ENCODE measurements at places on chromosomes 5 and 9.

- no peak for DNase-seq
These were observed 23.0 kb downstream of the SLC28A3 start for GRCh38 chr9:84317563-84317962.

GRCh38 chr5:29230591-29230990 is 1962.9 kb upstream of the CDH6 start:
- no peak for DNase-seq

DNA sequence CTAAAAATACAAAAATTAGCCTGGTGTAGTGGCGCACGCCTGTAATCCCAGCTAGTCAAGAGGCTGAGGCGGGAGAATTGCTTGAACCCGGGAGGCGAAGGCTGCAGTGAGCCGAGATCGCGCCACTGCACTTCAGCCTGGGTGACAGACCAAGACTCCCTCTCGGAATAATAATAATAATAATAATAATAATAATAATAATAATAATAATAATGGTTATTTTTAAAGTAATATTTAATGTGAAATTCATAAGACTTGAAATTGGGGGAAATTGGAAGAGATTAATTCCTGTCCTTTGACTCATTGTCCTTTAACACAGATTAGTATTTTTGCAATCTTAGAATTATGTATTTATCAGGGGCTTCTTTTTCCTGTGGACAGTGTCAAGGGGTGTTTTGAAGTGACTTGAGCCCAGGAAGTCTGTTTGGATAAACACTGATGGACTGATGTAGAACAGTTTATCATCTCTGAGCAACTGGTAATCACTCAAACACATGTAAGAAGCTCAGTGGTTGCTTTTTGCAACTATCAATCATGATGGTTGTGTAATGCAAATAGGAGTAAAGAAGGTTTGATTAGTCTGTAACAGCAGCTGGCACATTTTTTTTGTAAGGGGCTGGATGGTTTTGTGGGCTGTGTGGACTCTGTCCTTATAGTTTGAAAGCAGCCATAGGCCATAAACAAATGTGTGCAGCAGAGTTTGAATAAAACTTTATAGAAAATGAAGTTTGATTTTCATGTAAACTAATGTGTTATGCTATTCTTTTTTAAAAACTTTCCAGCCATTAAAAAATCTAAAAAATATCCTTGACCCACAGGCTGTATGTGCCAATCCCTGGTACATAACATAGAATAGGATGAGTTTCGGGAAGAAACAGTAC is 93.5 kb downstream of the F2RL2 start:
- DNase-seq, result no peak

GRCh38 chr9:2015581-2016407 is 647 bp downstream of the SMARCA2 start:
- peak; percentile 65 for DNase-seq

GRCh38 chr9:71552480-71552879 is 215.8 kb downstream of the CEMIP2 start:
- DNase-seq, result no peak

- no peak for DNase-seq
These were observed 143.3 kb upstream of the SMARCA2 start for GRCh38 chr9:1871626-1872419.

DNA sequence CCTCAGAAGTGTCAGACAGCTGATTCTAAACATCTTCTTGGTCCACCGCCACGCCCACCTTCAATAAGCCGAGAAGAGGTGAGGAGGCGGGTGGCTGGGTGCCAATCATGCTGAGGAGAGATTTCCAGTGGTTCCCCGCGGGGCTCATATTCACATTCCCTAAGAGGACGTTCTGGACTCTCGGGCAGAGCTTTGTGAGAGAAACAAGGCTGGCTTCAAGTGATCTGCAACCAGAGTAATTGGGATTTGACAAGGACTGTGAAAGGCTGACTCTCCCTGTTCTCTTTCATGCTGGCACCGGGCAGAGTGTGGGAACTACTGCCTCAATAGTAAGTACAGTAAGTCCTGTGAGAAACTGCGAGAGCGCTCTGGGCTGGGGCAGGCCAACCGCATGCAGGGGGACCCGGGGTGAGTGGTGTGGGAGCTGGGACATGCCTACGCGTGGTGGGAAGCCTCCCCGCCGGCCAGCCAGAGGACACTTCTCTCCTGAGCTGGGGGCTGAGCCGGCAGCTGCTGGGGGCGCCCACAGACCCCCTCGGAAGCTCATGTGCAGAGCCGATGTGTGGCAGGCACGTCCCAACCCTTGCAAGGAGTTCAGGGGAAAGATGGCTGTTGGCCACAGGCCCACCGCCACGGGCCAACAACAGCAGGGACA is 110.9 kb downstream of the LIFR start:
- DNase-seq, result no peak

GRCh38 chr9:11257992-11258391 is 645.2 kb upstream of the PTPRD start:
- DNase-seq, result no peak

DNA sequence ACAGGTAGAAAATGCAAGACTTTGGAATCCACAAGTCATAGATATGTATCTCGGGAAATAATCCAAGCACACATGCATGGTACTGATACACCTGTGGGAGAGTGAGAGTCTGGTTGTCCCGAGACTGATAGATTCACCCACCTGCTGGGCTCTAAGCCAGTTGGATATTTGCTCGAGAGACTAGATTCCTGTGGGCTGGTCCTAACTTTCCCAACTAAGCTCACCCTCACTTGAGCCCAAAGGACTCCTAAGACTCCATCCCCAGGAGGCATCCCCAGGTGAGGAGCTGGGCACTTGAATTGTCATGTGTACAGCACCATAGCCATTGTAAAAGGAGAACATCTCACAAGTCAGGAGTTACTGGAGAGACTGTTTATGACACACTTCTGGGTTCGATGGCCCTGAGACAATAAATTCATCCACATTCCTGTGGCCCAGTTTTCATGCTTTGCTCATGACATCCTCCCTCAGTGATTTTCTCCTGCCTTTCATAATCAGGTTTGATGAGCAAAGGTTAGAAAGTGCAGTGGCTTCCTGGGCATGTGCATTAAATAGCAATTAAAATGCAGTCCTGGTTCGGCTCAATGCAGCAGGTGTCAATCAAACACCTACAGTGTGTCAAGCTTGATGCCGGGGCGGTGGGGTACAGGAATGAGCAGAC is 18.1 kb downstream of the SLC1A1 start:
- DNase-seq, result no peak

GRCh38 chr5:133059621-133060020 is 7.8 kb downstream of the HSPA4 start:
- no peak for DNase-seq

DNA sequence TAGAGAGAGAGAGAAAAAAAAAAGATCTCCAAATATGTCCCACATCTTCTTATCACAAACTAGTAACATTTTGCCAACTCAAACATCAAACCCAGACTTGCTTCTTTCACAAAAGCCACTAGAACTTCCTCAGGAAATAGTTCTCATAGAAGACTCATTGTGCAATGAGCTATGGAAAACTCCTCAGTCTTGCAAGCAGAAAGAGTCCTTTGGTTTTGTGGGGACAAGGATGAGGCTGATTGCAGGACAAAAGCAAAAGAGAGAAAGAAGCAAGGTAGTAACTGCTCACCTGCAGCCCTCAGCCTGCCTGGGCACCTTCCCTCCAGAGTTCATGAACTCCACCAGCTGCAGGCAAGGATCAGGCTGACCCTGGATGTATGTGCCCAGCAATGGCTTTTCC is 399.0 kb downstream of the IRX1 start:
- no peak for DNase-seq

GRCh38 chr5:449151-449550 is 6.2 kb downstream of the EXOC3 start:
- no peak for DNase-seq

GRCh38 chr5:42908509-42909488 is 97.1 kb upstream of the SELENOP start:
- DNase-seq, result peak; percentile 95

DNA sequence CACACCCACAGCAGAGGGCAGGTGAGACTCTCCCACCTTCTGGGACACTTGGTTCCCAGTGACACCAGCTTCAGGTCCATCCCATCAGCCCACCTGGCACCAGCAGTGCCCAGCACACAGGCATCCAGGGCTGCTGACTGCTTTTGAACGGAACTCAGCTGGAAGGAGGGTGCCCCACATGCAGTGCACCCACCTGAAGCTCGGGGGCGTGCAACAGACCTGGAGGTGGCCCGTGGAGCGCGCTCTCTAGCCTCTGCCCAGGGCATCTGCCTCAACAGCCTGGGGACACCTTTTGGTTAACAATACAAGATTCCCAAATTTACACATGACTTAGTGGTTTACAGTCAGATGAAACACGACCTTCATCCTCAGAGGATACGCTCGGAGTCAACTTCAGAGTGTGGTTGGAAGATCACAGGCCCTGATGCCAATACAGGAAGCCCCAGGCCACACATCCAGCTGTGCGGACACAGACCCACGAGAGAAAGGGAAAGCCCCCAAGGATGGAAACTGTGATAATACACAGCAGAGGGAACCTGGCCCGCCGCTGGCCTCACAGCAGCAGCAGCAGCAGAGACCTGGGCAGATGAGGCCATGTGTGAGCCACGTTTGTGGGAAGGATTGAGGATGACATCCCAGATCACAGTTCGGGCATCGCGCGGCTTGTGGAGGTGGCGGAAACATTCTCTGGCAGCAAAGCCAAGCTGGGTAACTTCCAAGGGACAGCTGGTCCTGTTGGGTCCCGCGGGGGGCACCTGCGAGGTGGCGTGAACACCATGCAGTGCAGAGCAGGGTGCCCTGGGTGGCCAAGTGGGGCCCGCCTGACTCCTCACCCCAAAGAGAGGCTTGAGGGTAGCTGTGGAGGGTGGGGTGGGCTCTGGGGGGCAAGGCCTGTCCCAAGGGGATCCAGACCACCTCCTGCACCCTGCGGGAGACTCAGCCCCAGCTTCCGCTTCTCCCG is 64.0 kb downstream of the SECISBP2 start:
- no peak for DNase-seq

- peak; percentile 84 for DNase-seq
These were observed 61.3 kb downstream of the RAPGEF1 start for GRCh38 chr9:131678499-131679111.

- no peak for DNase-seq
These were observed 111.7 kb downstream of the TLR4 start for GRCh38 chr9:117815948-117816347.

GRCh38 chr9:134326724-134327601 is 708 bp downstream of the RXRA start:
- DNase-seq, result no peak

GRCh38 chr9:95667789-95668188 is 151.0 kb upstream of the PTCH1 start:
- DNase-seq, result no peak

DNA sequence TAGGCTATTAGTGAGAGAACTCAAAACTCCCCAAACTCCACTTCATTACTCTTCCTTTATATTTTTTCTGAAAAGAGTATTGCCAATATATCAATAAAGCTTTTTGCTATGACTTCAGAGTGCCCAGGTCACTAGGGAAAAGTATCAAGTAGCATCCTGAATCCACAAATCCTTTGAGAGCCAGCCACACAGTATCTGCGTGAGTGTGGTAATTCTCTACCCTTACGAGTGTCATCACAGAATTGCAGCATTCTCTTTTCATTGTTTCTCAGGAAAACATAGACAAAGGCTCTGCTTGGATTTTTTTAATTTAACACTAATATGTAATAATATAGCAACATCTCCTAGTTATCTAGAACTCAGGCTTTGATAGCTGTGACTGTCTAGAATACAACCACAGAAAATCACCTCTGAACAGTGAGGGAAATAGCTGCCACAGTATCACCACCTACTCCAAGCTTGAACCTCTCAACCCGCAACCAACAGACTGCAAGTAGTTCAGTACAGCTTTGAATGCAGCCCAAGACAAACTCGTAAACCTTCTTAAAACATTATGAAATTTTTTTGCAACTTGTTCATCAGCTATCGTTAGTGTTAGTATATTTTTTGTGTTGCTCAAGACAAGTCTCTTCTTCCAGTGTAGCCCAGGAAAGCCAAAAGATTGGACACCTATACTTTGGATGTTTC is 79.3 kb upstream of the CCDC152 start:
- DNase-seq, result no peak

DNA sequence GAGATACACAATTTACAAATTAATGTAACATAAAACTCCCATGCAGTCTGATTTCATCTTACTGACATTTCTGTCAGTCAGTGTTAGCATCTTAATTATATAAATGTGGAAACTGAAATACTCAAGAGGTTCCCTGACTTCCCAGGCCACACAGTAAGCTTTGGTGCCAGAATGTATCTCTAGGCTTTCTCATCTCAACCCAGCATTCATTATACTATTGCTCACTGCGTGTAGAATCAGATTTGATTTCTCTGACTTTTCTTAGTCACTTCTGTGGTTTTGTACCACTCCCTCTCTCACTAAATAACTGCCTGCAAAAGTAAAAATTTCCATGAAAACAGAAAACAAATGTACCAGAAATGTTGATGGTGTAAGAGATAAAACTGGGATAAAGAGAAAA is 31.7 kb upstream of the CDKN2B start:
- DNase-seq, result no peak

GRCh38 chr9:1053986-1054425 is 3.8 kb downstream of the DMRT2 start:
- no peak for DNase-seq

- DNase-seq, result no peak
These were observed 12.9 kb downstream of the ADRA1B start for GRCh38 chr5:159929176-159929575.

GRCh38 chr5:127445328-127445727 is 72.1 kb upstream of the PRRC1 start:
- no peak for DNase-seq

GRCh38 chr9:136564379-136564988 is 18.6 kb upstream of the NOTCH1 start:
- DNase-seq, result no peak

DNA sequence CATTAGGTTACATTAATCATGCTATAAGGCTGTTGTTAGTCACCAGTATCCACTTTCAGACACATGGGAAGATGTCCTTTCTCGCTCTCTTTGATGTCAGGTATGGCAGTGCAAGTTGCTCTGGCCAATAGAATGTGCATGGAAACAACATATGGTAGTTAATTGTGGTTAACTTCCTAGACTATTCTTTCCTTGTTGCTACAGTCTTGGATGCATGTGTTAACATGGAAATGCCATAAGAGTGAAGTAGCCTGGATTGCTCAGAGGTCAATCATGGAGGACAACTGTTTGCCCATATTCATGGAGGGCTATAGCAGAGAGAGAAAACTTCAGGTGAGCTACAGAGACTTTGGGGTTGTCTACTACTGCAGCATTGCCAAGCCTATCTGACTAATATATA is 245.8 kb upstream of the GAS1 start:
- no peak for DNase-seq

DNA sequence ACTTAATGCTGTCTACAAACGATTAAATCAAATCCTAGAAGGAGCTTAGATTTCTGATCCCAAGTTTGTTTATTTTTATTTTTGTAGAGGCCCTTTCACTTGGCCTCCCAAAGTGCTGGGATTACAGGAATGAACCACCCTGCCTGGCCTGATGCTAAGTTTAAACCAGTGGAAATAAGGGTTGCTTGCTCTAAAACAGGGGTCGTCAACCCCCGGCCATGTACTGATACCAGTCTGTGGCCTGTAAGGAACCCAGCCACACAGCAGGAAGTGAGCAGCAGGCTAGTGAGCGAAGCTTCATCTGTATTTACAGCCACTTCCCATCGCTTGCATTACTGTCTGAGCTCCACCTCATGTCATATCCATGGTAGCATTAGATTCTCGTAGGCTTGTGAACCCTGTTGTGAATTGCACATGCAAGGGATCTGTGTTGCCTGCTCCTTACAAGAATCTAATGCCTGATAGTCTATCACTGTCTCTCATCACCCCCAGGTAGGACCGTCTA is 11.4 kb downstream of the TTC1 start:
- no peak for DNase-seq

GRCh38 chr5:20307391-20307790 is 319.4 kb upstream of the CDH18 start:
- DNase-seq, result no peak

- DNase-seq, result no peak
These were observed 32.9 kb downstream of the NTRK2 start for GRCh38 chr9:84702471-84702870.

All from activated CD8-positive, alpha-beta T cell treated with anti-CD3 and anti-CD28 coated beads, Interleukin-2, amount 10 ng/mL, durations not matched to agents 7 days and 5 days (primary cell).